ENCODE measurements at places on chromosomes 2 and 18.

DNA sequence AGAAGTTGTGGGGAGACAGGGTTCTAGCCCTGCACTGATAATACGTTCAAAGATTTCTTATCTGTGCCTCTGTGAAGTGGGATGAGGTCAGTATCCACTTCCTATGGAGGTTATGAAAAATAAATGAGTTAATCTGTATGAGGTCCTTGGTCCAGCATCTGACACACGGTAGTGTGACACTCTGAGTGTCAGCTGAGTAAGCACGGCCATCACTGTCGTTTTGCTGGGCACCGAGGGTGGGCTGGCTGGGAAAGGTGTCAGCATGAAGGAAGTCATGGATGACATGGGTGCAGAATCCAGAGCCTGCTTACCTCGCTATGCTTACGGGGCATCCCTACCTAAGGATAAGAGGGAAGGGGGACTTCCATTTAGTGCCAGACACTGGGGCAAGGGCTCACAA lies 150.3 kb downstream of the INHBB start:
- no peak for DNase-seq

GRCh38 chr2:26978061-26978596 lies 7.7 kb downstream of the MAPRE3 start:
- DNase-seq: no peak

GRCh38 chr2:149258531-149258930 lies 71.9 kb upstream of the LYPD6 start:
- no peak for DNase-seq

GRCh38 chr2:60699617-60700016 lies 56.5 kb upstream of the PAPOLG start:
- DNase-seq: no peak

DNA sequence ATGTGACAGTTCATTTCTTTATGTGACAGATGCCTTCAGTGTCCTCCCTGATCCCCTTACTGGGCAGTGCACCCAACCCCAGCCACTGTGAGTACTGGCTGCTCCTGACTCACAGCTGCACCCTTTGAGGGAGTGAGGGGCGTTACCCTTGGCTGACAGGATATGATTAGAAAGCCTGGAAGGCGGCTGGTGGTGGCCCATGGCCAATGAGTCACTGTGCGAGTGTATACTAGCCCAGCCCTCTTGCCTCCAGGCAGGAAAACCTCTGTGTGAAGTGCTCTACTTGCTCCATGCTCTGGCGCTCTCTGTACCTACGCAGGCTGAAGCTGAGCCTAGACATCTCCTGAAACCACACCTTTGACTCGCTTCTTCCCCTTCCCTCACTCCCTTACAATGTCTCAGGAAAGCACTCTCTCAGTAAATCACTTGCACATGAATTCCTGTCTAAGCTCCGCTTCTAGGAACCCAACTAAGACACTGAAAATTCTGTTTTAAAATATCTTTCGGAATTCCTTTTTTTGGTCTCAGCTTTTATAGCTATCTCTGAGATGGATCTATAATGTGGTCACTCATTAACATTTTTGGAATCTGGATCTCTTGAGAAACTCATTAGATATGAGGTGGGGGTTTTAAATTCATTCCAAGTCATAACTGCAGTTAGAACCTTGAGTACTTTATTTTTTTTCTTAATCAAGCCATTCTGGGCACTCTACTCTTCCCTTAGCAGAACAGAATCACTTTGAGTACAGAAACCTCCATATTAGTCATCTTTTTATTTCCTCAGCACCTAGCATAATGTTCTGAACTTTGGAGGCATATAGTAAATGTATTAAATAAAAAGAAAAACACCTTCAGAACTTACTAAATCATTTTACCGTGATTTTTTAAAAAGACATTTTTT lies 25.3 kb upstream of the STAM2 start:
- DNase-seq: no peak

- DNase-seq: no peak
These were observed 17.3 kb upstream of the FHL2 start for GRCh38 chr2:105416156-105416555.

DNA sequence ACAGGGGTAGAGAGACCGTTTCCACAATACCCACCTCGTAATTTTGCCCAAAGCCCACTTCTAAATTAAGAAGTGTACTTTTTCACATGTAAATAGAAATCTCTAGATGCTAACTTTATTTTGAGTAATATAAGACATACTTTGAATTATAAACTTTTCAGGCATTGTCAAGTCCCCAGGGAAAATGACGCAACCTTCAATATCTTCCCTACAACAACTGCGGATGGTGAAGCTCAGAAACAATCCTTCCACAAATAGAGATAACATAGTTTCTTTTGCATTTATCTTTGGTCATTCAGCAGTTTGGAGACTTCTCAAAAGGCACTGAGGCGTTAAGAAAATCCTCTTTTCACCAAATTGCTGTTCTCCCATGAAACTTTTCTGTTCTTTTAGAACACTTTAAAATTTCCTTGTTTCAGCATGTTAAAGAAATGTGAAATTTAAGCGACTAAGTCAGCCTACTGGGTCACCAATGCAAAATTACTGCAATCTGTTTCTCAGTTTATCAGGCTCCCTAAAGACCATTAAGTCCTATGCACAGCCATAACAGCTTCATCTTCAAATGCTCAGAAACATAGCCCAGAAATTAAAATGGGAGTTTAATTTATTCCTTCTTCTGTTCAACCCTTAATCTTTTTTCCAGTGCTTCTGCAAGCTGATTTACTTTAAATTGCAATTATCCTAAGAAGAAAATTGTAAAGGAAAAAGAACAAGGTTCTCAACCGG lies 118.3 kb upstream of the DNAJC10 start:
- no peak for DNase-seq

DNA sequence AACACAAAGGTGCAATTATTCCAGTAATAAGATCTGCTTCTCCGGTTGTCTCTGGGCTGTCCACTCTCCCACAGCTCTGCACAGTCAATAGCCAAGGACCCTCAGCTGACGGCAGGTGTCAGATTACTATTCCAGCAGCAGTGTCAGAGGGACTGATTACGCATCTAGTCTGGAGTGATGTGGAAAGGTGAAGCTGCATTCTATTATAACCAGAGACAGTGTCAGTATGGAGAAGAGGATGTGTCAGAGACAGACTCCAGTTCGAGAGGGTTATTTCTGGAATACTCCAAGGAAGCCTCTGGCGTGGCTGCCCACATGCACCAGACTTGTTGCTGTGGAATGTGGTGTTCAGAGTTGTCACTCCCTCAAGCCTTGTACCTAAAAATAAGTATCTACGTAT lies 163.6 kb upstream of the TMEM200C start:
- no peak for DNase-seq

- DNase-seq: no peak
These were observed 47.0 kb downstream of the EFEMP1 start for GRCh38 chr2:55876429-55877086.

DNA sequence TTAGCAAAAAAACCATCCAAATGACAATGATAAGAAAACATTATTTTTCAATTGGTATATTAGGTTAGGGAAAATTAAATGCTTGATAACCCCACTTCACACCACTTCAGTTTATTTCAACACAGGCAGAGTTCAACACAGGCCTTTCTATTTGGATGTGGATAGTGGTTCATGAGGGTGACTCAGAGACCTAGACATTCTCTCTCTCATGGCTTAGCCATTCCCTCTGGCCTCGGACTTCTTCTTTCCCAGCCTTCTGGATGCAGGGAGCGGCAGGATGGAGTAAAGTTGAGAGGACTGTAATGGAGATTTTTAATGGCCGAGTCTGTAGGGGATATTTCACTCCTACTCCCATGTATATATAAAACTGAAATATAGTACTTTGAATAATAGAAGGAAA lies 109.7 kb downstream of the CTNNA2 start:
- DNase-seq: no peak

DNA sequence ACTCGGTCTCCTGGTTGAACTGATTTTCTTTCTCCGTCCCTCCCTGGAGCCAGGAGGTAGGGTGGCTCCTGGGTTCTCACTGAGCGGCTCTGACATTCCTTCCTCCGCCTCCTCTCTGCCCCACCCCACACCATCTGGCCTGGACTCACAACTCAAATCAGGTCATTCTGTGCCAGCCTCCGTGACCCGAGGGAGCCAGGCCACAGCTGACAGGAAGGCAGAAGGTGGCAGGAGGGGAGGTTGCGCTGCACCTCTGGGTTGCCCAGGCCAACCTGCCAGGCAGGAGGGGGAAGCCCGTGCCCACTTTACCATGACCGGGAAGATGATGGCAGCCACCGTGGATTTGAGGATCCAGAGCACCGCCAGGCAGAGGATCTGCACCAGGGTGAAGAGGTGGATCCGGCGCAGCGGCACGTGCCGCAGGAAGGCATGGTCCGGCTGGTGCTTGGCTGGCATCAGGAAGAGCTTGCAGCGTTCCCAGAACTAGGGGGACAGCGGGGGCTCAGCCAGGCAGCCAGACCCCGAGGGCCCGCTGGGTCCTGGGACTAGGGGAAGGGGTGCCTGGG lies 28.3 kb downstream of the MTHFD2 start:
- DNase-seq: no peak

GRCh38 chr18:76450452-76451395 lies 44.3 kb downstream of the ZNF516 start:
- DNase-seq: no peak

- no peak for DNase-seq
These were observed 1.2 kb upstream of the GPR39 start for GRCh38 chr2:132415256-132415914.

DNA sequence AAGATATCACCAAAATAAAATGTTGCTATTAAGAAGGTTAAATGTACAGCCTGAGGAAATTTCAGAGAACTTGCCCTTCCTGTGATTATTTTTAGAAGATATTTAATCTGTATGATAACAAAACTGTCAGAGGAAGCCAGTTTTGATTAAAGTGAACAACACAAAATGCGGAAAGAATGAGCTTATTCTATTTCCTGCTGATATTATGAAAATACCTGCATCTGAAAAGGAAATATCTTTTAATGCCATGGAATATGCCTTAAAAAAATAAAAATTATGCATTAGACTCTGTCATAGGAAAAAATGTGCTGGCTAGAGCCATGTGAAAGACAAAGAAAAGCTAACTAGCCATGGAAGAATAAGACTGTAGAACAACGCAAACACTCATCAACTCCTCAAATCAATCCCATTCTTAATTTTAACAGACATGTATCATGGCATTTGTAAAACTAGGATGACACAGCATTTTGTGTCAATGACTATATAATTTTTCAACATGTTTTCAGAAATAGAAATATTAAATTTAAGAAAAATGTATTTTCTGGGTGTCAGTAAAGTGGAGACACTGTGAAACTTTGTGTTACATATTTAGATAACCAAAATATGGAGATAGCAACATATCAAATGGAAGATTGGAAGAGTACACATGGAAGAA lies 1768.2 kb downstream of the SUCLG1 start:
- DNase-seq: no peak

- DNase-seq: no peak
These were observed 39.0 kb upstream of the LBH start for GRCh38 chr2:30192314-30192713.

- DNase-seq: no peak
These were observed 1591.2 kb upstream of the LRRTM1 start for GRCh38 chr2:81895620-81896250.

DNA sequence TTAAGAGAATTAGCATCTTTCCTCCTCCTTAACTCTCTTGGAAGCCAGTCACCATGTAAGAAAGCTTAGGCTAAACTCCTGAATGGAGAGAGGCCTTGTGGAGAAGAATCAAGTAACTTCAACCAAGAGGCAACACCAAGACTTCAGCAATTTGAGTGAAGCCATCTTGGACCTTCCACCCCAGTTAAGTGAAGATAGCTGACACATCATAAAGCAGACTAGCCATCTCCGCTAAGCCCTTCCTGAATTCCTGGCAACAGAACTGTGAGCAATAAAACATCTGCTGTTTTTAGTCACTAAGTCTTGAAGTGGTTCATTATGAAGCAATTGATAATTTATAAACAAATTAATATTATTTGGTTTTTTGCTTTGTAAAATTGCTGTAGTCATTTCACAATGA lies 1.5 kb upstream of the ZNF397 start:
- DNase-seq: no peak

GRCh38 chr2:213757525-213757924 lies 473.3 kb downstream of the SPAG16 start:
- no peak for DNase-seq

DNA sequence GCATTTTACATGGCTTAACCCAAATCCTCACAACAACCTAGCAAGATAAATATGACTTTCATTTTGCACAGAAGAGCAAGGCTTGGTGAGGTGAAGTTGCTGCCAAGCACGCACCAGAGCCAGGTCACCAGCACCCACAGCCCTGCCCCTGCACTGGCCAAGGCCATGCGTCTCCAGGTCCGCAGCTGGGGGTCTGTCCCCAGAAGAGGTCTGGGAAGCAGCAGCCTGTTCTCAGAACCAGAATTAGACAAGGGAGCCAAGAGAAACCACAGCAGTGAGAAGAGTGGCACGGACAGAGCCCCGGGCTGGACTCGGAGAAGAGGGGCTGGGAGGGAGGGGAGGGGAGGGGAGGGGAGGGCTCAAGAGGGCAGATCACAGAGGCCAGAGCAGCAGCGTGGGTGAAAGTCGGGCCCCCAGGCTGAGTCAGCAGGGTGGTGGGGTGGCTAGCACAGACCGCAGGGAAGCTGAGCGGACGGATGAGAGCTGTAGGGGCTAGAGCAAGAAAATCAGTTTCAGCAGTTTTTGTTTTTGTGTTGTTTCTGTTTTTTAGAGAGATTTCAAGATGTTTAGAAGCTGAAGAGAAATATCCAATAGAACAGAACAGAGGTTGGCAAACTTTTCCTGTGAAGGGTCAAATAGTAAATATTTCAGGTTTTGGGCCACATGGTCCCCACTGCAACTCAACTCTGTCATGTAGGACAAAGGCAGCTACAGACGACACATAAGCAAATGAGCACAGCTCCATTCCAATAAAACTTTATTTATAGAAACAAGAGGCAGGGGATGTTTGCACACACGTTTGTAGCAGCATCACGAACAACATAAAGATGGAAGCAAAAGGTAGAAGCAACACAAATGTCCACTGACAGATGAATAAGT lies 7.4 kb upstream of the MTERF4 start:
- no peak for DNase-seq

- no peak for DNase-seq
These were observed 199.1 kb downstream of the TRIB2 start for GRCh38 chr2:12915787-12916186.

DNA sequence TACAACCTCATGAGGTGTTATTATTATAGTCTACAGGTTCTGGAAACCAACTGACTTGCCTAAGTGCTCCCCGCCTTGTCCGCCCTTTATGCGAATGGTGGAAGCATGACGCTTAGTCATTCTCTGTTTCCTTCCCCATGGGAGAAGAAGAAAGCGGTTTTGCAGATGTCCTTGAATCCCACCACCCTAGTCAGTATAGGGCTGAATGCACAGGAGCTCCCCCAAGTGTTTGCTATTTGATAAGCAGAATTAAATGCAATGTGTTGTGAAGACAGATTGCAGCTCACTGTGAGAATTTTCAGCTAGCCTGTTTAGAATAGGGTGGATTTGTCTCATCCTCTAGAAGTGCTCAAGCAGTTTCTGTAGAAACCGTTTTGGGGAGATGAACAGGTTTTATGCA lies 652.0 kb downstream of the DCC start:
- DNase-seq: no peak

- DNase-seq: no peak
These were observed 257.2 kb upstream of the SALL3 start for GRCh38 chr18:78722386-78722785.

GRCh38 chr2:23745068-23745725 lies 181.7 kb downstream of the ATAD2B start:
- DNase-seq: no peak
